ENCODE measurements at places on chromosomes 16 and 17. TPM values are rescaled to one million over a fixed set of nuclear protein-coding genes. Genes with fewer than 3 reads are reported as not detected.
A peak's percentile ranks its signal among the peaks of the same experiment; 100 is the strongest.

Gene FSCN2
- total RNA-seq = 1.6 TPM

Gene FOXF1
- 0.15 TPM for total RNA-seq

Gene TP53TG3D
- not detected for total RNA-seq

Gene SLC16A13
- total RNA-seq = 3.5 TPM

Gene KRTAP9-2
- total RNA-seq = not detected

Gene IKZF3
- 2.3 TPM for total RNA-seq

Gene QPRT
- total RNA-seq = 9.5 TPM

Gene TMEM235
- not detected for total RNA-seq

Gene EFCAB5
- total RNA-seq = not detected

Gene CFAP97D1
- total RNA-seq = not detected

DNA sequence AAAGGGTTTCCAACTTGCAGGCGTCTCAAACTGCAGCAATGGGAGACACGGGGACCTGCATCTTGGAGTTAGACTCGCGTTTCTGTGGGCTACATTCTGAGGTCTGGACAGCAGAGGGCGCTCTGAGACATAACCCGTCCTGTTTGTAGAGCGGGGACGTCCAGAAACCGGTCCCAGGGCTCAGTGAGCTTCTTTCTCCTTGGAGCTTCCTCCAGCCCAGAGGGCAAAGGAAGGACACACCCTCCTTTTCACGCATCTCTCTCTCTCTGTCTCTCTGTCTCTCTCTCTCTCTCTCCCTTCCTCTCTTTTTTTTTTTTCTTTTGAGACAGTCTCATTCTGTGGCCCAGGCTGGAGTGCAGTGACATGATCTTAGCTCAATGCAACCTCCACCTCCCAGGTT is 19.8 kb downstream of the COX4I1 start:
- H3K4me1 ChIP-seq = no peaks in the 10 kb centered on the region
- H3K4me3 ChIP-seq = no peak overlapping the region
- H3K27me3 ChIP-seq = peaks cover 18% of the 10 kb centered on the region

GRCh38 chr17:45639297-45639849 is 144.7 kb upstream of the CRHR1 start:
- H3K27me3 ChIP-seq = no peaks in the 10 kb centered on the region
- no peaks in the 10 kb centered on the region for H3K4me1 ChIP-seq
- H3K36me3 ChIP-seq = no peaks in the 10 kb centered on the region

DNA sequence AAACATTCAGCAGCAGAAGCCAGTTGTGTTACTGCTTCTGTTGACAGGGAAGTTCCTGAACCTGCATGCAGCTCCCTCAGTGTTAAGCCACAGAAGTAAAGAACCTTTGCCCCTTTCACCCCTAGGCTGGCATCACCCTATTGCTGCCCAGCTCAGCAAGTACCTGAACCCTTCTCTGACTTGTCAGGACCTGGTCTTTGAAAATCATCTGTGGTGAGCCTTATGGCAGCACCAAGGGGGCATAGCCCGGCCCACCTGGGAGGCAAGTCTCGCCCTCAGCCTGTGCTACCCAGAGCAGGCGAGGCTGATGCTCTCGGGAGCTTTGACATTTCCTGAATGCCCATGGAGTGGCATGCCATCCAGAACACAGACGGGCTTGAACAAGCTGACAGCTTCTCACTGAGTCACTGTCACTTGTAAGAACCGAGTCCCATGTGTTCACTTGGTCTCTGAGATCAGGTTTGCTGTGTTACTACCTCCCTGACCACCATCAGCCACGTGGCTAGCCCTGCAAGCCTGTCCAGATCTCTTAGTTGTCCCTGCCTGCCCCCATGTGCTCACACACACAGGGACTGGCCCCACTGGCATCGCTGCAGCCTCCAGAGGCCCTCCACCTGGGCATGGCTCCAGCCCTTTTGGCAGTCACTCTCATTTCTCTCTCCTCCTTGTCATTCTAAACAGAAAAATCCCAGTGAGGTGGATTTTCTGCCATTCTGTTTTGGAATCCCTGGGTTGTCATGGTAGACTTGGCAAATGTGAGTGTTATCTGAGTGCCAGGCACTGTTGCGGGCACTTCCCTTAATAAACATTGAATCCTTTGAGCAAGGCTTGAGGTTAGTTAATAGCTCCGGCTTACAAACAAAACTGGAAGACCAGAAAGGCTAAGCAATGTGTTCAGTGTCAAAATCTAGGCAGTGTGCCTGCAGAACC is 2.9 kb upstream of the CARMIL2 start:
- H3K27ac ChIP-seq = peak overlapping the region; percentile 21
- no peak overlapping the region for H3K4me3 ChIP-seq
- H3K4me1 ChIP-seq = no peaks in the 10 kb centered on the region
- no peak for DNase-seq
- H3K27me3 ChIP-seq = peaks cover 26% of the 10 kb centered on the region

- no peaks in the 10 kb centered on the region for H3K4me1 ChIP-seq
- H3K27ac ChIP-seq = no peak overlapping the region
- H3K36me3 ChIP-seq = no peaks in the 10 kb centered on the region
- no peak for DNase-seq
Measured at GRCh38 chr17:55624772-55625433, 97.8 kb downstream of the TMEM100 start.

DNA sequence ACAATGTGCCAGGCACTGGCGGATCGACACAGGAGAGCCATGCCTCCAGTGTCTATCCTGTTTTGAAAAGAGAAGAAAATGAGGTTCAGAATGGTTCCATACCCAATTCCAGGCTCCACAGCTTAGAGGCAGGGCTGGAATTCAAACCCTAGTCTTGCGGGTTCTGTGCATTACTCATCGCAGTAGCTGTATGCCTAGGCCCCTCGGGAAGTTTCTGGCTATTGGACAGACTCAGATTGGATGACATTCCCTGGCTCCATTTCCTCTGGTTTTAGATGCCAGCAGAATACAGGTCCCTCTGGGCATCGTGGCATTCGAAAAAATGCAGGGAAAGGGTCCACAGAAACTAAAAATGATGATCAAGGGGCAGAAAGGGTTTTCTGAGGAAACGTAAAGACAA is 184.7 kb downstream of the COPRS start:
- H3K4me1 ChIP-seq = no peaks in the 10 kb centered on the region
- no peak for DNase-seq
- no peaks in the 10 kb centered on the region for H3K27me3 ChIP-seq
- H3K36me3 ChIP-seq = no peaks in the 10 kb centered on the region
- no peak overlapping the region for H3K27ac ChIP-seq
- H3K4me3 ChIP-seq = no peak overlapping the region

- H3K36me3 ChIP-seq = no peaks in the 10 kb centered on the region
- H3K27ac ChIP-seq = peak overlapping the region; percentile 87
- peak; percentile 82 for DNase-seq
Measured at GRCh38 chr17:50798424-50799288, 31.3 kb upstream of the ANKRD40CL start.

DNA sequence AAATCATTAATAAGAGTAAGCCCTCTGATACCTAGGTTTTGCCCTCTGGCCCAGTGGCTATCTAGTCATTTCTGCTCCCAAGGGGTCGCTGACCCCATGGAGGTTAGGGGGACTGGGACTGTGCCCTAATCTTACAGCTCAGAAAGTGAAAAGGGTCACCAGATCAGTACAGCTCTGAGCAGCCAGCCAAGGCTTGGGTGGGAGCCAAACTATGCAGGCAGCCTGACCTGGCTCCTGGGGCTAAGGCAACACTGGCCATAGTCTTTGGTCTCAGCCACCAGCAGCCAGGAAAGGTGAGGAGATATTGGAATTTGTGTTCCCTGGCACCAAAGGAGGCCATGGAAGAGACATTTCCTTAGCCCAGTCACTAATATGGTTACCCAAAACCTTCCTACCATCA is 67.6 kb downstream of the ASIC2 start:
- DNase-seq = no peak
- no peaks in the 10 kb centered on the region for H3K4me1 ChIP-seq
- no peaks in the 10 kb centered on the region for H3K36me3 ChIP-seq
- H3K27ac ChIP-seq = no peak overlapping the region
- no peak overlapping the region for H3K4me3 ChIP-seq
- no peaks in the 10 kb centered on the region for H3K27me3 ChIP-seq

DNA sequence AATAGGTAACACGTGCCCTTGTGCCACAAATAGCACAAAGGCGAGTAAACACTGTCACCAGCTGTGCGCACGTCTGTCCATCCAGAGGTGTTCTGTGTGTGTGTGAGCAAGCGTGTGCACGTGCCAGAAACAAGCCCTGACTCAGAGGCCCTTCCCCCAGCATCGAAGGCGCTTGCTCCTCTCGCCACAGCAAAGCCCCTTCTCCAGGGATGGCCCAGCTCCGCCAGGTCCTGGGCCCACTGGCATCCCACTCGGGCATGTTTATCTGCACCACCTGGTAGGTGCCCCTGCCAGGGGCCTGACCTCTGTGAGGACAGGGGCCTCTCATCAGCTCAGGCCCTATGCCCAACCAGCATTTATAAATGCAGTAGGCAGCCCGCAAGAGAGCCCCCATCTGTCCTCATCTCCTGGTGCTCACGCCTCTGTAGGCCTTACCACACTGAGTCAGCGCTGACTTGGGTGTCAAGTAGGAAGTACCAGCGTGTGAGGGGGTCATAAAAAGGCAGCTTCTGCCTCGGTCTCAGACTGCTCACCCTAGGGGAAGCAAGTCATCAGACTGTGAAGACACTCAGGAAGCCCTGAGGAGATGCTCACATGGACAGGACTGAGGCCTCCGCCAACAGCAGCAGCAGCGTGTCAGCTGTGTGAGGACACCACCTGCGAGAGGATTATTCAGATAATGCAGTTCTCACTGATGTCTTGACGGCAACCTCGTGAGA is 10.8 kb downstream of the TMEM235 start:
- H3K27me3 ChIP-seq = no peaks in the 10 kb centered on the region
- no peaks in the 10 kb centered on the region for H3K4me1 ChIP-seq
- H3K36me3 ChIP-seq = no peaks in the 10 kb centered on the region
- H3K27ac ChIP-seq = no peak overlapping the region
- H3K4me3 ChIP-seq = no peak overlapping the region

DNA sequence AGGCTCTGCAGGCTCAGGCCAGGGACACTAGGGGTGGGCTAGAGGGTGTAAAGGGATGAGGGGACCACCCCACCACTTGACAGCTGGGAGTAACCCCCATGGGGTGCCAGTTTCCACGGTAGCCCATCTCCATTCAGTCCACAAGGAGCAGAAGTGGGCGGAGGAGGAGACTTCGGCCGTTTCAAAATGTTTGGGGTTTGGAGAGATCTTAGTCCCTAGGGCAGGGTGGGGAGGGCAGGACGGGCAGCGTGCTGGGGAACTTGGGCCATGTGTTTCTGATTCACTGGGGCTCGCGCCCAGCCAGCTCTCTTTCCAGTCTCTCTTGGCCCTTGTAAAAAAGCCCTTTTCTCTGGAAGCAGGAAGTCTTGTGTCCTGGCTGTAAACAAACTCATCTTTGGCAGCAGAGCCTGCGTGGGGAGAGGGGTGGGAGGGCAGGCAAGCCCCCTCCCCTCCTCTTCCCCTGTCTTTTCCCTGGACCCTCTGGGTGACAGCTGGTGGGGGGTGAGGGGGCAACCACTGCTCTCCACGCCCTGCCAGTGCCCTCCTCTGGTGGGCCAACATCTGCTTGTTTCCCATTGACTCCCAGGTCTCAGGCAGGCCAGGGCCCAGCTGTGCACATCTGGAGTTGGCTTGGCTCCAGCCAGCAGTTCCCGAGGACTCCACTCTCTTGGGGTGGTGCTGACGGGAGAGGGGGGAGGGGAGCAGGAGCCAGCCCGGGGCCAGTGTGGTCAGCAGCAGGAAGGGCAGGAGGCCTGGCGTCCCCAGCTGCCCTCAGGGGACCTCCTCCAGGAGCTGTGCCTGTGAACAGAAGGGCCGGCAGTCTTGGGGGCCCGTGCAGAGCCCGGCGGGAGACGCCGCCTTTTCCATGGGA is 8.1 kb downstream of the CYGB start:
- DNase-seq = peak; percentile 68
- peak overlapping the region; percentile 99 for H3K27ac ChIP-seq
- H3K4me1 ChIP-seq = peaks cover 25% of the 10 kb centered on the region
- no peaks in the 10 kb centered on the region for H3K27me3 ChIP-seq
- H3K4me3 ChIP-seq = no peak overlapping the region
- no peaks in the 10 kb centered on the region for H3K36me3 ChIP-seq

GRCh38 chr17:3964203-3965117 is at the start of gene ATP2A3:
TSS of gene ATP2A3 (minus strand) at chr17:3964437. CDS start at chr17:3964291, 146 bp downstream.
- peak within 1 kb of the TSS; percentile 69 for H3K4me3 ChIP-seq
- no peak for DNase-seq
- no peaks in the 10 kb centered on the region for H3K36me3 ChIP-seq
- H3K27me3 ChIP-seq = peaks cover 9% of the 10 kb centered on the region

- no peaks in the 10 kb centered on the region for H3K36me3 ChIP-seq
- peak overlapping the region; percentile 61 for H3K27ac ChIP-seq
Measured at GRCh38 chr17:9054126-9054975, 33.0 kb downstream of the NTN1 start.

- no peaks in the 10 kb centered on the region for H3K36me3 ChIP-seq
- H3K4me1 ChIP-seq = no peaks in the 10 kb centered on the region
- no peak overlapping the region for H3K27ac ChIP-seq
- H3K27me3 ChIP-seq = no peaks in the 10 kb centered on the region
Measured at GRCh38 chr16:73326770-73327470, 279.0 kb upstream of the ZFHX3 start.

- no peak overlapping the region for H3K27ac ChIP-seq
- no peak overlapping the region for H3K4me3 ChIP-seq
- H3K27me3 ChIP-seq = no peaks in the 10 kb centered on the region
- no peak for DNase-seq
- no peaks in the 10 kb centered on the region for H3K36me3 ChIP-seq
Measured at GRCh38 chr16:7115898-7116297, 216.7 kb upstream of the RBFOX1 start.
